ENCODE measurements at places on chromosomes 12 and 14.
A peak's percentile ranks its signal among the peaks of the same experiment; 100 is the strongest.

DNA sequence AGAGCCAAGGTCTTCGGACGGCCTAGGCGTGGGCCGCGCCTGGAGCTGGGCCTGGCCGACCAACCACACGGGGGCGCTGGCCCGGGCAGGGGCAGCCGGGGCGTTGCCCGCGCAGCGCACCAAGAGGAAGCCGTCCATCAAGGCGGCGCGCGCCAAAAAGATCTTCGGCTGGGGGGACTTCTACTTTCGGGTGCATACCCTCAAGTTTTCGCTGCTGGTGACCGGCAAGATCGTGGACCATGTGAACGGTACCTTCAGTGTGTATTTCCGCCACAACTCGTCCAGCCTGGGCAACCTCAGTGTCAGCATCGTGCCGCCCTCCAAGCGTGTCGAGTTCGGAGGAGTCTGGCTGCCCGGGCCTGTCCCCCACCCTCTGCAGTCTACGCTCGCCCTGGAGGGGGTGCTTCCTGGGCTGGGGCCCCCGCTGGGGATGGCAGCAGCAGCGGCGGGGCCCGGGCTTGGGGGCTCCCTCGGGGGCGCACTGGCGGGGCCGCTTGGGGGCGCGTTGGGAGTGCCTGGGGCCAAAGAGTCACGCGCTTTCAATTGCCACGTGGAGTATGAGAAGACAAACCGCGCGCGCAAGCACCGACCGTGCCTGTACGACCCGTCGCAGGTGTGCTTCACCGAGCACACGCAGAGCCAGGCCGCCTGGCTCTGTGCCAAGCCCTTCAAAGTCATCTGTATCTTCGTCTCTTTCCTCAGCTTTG lies 4.4 kb upstream of the SHMT2 start:
- peak; percentile 83 for DNase-seq

GRCh38 chr14:20035449-20035848 lies 389 bp downstream of the OR4K13 start:
- DNase-seq = no peak

- no peak for DNase-seq
These were observed 159.3 kb downstream of the SLC25A21 start for GRCh38 chr14:37013078-37013477.

- DNase-seq = no peak
These were observed 6.7 kb downstream of the DDX47 start for GRCh38 chr12:12819752-12820311.

DNA sequence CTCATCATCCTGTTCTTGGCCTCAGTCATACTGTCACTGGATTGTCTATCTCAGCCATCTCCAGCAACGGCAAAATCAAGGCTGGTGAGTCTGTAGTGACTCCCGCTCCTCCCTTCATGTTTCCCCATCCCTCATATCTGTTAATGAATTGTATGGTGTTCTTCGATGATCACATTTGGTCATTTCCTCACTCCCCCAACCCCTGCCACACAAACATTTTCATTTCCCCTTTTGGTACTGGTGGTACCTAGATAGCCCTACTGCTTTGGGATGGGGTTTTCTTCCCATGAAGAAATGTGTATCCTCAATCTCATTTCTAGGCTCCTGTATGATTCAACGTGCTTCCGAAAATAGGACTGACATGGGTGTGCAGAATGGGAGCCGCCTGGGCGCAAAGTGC lies 2.7 kb upstream of the KLHL33 start:
- DNase-seq = no peak

DNA sequence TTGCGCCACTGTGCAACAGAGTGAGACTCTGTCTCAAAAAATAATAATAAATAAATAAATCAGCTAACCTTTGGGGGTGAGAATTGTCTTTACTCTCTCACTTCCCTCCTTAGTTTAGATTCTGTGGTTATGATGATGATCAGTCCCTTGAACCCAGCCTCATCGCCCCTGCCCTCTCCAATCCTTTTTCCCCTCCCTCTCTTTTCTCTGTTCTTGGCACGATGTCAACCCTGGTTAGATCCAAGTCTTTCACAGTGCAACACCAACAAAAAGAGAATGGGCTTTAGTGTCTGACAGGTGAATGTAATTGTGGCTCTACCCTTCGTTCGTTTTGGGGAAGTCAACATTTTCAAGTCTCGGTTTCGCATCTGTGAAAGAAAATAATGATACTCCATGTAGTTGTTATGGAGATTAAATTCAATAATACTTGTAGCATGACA lies 59.0 kb downstream of the NTN4 start:
- DNase-seq = no peak

DNA sequence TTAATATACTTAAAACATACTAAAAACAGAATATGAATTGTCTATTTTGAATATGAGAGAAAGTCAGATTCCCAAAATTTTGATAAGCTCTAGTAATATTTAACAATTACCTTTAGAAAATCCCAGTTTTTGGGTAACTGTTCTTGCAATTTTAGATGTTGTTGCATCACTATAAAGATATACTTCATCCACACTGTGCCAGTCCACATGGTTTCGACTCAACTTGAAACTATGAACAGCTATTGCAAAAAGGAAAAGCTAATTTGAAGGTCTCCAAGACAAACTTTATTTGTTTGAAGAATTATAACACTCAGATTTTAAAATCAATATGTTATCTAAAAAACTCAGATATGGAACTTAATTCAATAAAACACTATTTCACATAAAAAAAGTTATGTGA lies 59.9 kb downstream of the DDHD1 start:
- DNase-seq = no peak

GRCh38 chr12:42582050-42582449 lies 7.5 kb downstream of the PRICKLE1 start:
- DNase-seq = no peak

DNA sequence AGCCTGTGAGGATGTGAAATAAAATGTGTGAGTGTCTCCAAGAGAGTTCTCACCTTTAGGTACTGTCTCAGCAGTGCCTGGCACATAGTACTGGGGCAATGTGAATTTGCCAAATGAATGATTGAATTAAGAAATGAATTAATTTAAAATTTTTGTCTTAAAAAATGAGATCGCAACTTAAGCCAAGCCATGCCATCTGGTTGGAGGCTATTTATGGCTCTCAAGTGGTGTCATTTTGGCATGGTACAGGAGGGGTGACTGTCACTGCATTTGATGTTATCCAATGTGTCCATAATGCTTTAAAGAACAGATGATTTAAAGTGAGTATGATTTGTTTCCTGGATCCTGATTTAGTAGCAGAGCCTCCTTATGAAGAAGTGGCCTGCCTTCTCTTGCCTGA lies 80.3 kb downstream of the SRGAP1 start:
- DNase-seq = no peak

DNA sequence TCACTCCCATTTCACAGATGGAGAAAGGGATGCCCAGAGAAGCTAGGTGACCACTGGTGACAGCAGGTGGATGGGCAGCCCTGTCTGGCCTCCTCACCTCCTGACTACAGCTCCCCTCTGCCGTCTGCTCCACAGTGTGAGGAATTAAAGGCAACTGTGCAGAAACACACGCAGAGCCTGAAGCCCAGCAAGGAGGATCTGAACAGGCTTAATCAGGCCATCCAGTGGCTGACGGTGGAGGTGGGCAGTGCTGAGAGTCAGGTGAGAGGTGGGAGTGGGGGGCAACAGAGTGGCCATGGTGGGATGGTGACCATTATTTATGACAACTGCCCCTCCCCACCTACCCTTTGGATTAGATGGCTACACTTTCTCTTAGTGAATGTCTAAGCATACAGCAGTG lies 1.2 kb downstream of the KRT86 start:
- no peak for DNase-seq

GRCh38 chr14:54396183-54396492 lies 669 bp upstream of the CDKN3 start:
- DNase-seq = no peak

GRCh38 chr12:44837114-44837755 lies 38.9 kb downstream of the NELL2 start:
- no peak for DNase-seq

- no peak for DNase-seq
These were observed 150.7 kb downstream of the CAND1 start for GRCh38 chr12:67419810-67420209.

DNA sequence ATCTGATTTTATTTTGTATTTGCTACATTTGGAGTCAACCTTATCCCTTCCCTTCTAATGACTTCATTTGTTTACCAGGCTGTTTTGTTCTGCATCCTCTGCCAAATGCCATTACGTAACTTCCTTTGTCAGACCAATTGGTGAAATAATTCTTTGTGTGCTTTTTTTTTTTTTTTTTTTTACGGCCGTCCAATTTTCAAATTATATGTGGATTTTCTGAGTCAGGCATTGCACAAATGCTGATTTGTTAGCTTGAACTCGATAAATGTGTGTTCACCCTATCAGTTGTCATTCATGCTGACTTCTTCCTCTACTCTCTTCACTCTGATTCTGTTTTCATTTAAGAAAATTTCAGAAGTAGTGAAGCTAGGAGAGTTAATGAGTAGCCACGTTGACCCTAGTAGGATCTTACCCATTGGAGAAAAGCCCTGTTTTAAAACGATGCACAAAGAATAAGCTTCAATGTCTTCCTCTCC lies 386.2 kb downstream of the DIO2 start:
- no peak for DNase-seq

GRCh38 chr12:104010606-104011169 lies 39.3 kb downstream of the GLT8D2 start:
- DNase-seq = no peak

DNA sequence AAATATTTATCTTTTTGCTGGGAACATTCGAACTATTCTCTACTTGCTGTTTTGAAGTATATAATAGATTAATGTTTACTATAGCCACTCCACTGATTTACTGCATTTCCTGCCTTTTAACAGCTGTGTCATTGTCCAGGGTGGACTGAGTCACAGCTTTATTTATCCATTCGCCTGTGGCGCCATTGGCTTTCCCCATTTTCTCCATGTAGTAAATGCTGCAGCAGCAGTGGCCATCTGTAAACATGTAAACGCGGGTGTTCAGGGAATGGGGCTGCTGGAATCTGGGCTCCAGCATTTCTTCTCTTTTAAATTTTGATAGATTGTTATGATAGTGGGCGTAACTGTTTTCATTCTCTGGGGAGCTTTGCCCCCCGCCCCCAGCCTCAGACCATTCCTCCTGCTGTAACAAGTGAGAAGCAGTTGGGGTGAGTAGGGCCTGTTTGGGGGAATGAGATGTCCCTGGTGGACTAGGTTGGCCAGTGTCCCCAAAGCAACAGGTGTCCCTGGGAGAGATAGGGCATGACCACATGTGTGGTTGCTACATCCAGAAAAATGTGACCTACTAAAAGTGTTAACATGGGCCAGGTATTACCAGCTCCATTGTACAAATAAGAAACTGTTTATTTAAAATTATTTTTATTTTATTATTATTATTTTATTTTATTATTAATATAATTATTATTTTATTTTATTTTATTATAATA lies 32.9 kb downstream of the RIN3 start:
- DNase-seq = peak; percentile 40

GRCh38 chr12:1108276-1108675 lies 117.3 kb downstream of the ERC1 start:
- DNase-seq = no peak

DNA sequence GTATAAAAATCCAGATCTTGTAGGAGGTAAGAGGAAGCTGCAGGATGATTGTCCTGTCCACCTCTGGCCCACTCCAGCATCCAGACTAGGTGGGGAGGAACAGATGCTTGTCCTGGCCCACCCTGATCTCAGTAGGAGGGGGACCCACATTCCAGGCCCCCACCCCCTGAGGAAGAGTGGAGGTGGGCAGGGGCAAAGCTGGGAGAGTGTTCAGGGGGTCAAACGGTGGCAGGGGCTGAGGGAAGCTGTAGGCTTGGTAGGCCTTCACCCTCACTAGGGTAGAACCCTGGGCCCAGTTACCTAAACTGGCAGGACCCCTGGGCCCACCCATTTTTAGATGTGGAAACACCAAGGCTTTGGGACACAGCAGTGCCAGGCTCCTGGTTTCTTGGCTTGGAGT lies 4.1 kb downstream of the SLC48A1 start:
- DNase-seq = no peak

DNA sequence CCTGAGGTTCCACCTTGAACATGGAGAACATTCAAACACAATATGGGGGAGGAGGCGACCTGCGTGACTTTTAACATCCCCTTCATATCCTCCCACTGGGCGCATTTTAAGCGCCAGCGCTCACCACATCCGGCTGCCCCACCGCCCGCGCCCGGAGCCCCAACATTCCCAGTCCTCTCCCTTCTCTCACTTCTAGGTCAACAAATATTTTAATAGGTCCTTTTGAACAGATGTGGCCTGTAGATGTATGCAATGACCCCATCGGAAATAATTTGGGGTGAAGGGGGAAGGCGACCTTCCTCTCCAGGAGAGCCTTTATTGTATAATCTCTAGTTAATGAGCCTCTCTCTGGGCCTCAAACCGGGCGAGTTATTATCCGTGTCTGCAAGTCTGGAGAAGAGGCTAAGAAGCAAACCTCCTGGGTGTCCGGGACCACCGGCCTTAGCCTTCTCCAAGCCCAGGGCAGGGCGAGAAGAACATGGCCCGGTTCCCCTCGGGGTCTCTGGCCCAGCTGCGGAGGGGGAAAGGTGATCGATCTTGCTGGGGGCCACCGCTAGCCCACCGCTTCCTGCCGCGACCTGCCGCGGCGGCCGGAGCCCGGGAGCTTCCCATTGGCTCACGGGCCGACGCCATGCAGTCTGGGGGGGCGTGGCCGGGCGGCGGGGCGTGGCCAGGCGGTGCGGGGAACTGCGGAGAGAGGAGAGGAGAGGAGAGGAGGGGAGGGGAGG lies 83.2 kb upstream of the HMGA2 start:
- DNase-seq = peak; percentile 68

GRCh38 chr14:51717766-51718165 lies 66.1 kb downstream of the FRMD6 start:
- no peak for DNase-seq

DNA sequence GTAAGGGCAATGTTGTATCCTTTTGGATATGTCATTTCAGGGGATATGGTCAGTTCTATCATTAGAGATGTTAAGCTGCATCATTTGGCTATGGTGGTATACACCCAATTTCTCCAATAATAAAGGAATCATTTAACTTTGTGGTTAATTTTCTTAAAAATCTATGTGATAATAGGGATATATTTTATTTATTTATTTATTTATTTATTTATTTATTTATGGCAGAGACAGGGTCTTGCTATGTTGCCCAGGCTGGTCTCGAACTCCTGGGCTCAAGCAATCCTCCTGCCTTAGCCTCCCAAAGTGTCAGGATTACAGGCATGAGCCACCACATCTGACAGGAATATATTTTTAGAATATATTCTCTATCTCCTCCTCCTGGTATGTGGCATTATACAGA lies 85.7 kb downstream of the EML5 start:
- no peak for DNase-seq

DNA sequence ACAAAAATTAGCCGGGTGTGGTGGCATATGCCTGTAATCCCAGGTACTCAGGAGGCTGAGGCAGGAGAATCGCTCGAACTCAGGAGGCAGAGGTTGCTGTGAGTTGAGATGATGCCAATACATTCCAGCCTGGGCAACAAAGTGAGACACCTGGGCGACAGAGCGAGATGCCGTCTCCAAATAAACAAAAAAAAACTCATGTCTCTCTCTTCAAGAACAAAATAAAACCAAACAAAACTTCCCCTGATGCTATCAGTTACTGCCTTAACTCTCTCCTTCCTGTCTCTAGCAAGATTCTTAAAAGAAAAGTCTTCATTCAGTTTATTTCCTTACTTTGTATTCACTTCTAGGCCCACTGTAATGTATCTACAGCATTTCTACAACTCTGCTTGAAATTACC lies 20.8 kb downstream of the KLHL28 start:
- DNase-seq = no peak

GRCh38 chr12:62934239-62934798 lies 631 bp downstream of the PPM1H start:
- DNase-seq = peak; percentile 35

GRCh38 chr12:132804426-132804861 lies 24.2 kb downstream of the GOLGA3 start:
- DNase-seq = peak; percentile 76
